ENCODE measurements at places on chromosomes 5 and 9. TPM values are rescaled to one million over a fixed set of nuclear protein-coding genes. Genes with fewer than 3 reads are reported as not detected.

PCDHGB3 gene
- 0.56 TPM for total RNA-seq

ARHGEF39 gene
- total RNA-seq, result 5.1 TPM

CACFD1 gene
- total RNA-seq, result 3.4 TPM

CCNH gene
- total RNA-seq, result 51.5 TPM

LCNL1 gene
- total RNA-seq, result not detected

OTP gene
- not detected for total RNA-seq

IL3 gene
- not detected for total RNA-seq

HAPLN1 gene
- not detected for total RNA-seq

GRK6 gene
- 52.0 TPM for total RNA-seq

LEAP2 gene
- 2.9 TPM for total RNA-seq

TLX3 gene
- total RNA-seq, result not detected

SLC46A2 gene
- not detected for total RNA-seq

ZNF366 gene
- total RNA-seq, result not detected

IRX2 gene
- total RNA-seq, result 35.4 TPM

NOTCH1 gene
- 53.4 TPM for total RNA-seq

PCYOX1L gene
- total RNA-seq, result 8.0 TPM

GMCL2 gene
- total RNA-seq, result not detected

PCDHGA6 gene
- 0.44 TPM for total RNA-seq

PRR16 gene
- total RNA-seq, result 11.9 TPM

ST8SIA4 gene
- total RNA-seq, result 0.54 TPM

PHF2 gene
- total RNA-seq, result 21.7 TPM

CTSL gene
- total RNA-seq, result 141 TPM

ITGA2 gene
- total RNA-seq, result 14.1 TPM

LRRC19 gene
- not detected for total RNA-seq

PCDHGB1 gene
- total RNA-seq, result 0.19 TPM

KLHL3 gene
- total RNA-seq, result 0.27 TPM

CNTFR gene
- not detected for total RNA-seq

TEX48 gene
- not detected for total RNA-seq

APBA1 gene
- total RNA-seq, result 0.07 TPM

ORM2 gene
- total RNA-seq, result not detected

ESM1 gene
- total RNA-seq, result not detected

ANXA2R gene
- total RNA-seq, result 1.3 TPM

TMEM171 gene
- 0.42 TPM for total RNA-seq

PPP2CA gene
- 317 TPM for total RNA-seq

CDC23 gene
- total RNA-seq, result 49.7 TPM

IRX4 gene
- 41.2 TPM for total RNA-seq

CTNND2 gene
- total RNA-seq, result not detected

MARCOL gene
- not detected for total RNA-seq

CCNJL gene
- 3.6 TPM for total RNA-seq

CCDC192 gene
- not detected for total RNA-seq

PLPP7 gene
- not detected for total RNA-seq

PPP2R2B gene
- not detected for total RNA-seq

GGTA1 gene
- total RNA-seq, result not detected

AFF4 gene
- 200 TPM for total RNA-seq

C8G gene
- total RNA-seq, result 1.1 TPM

CRHBP gene
- not detected for total RNA-seq

FOXD4L4 gene
- total RNA-seq, result 1.2 TPM

SV2C gene
- not detected for total RNA-seq

GPRIN1 gene
- 3.0 TPM for total RNA-seq

IL11RA gene
- total RNA-seq, result 8.0 TPM

PCDHAC1 gene
- total RNA-seq, result 26.3 TPM

BICD2 gene
- total RNA-seq, result 23.1 TPM

SLC9A3 gene
- total RNA-seq, result 1.0 TPM

SLC22A5 gene
- 167 TPM for total RNA-seq
